ENCODE measurements at places on chromosomes 7 and 10. TPM values are rescaled to one million over a fixed set of nuclear protein-coding genes. Genes with fewer than 3 reads are reported as not detected.

The CPA5 gene
- total RNA-seq: 8.7 TPM

The MYH16 gene
- total RNA-seq: not detected

The CCDC7 gene
- 28.4 TPM for total RNA-seq

The PRSS37 gene
- not detected for total RNA-seq

The MSMB gene
- not detected for total RNA-seq

The EEPD1 gene
- total RNA-seq: 2.3 TPM

The EFCAB10 gene
- not detected for total RNA-seq

The CDK14 gene
- total RNA-seq: 0.94 TPM

DNA sequence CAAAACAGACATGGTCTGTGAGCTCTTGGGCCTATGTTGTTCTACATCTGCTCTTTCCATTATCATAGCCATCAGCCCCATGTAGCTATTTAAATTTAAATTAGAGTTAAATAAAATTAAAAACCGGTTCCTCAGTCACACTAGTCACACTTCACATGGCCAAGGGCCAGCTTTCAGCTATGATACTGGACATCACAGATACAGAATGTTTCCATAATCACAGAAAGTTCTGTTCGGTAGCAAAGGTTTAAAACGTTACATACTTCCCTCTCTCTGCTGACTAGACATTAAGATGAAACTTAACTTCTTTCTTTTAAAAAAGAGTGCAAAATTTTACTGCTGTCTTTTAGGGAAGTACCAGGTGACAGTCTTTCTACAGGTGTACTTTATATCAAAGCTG is 43.0 kb downstream of the SRPK2 start:
- DNase-seq: no peak

- no peak for DNase-seq
Observed at GRCh38 chr10:484441-484924, 205.0 kb downstream of the DIP2C start.

DNA sequence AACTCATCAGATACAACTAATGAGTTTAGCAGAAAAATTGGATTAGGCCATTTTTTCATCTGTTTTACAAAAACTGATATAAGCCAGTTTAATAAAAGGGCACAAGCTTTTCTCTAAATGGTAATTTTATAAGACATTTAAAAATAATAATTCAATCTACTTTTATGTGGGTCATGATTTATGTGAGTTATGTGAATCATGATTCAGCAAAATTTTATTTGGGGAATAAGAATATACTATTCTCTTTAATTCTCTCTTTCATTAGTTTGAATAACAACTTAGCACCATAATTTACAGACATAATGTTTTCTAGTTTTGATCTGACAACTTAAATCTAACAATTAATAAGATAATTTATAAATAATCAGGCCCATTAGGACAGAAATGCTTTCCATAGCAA is 63.8 kb upstream of the TEX47 start:
- DNase-seq: no peak

DNA sequence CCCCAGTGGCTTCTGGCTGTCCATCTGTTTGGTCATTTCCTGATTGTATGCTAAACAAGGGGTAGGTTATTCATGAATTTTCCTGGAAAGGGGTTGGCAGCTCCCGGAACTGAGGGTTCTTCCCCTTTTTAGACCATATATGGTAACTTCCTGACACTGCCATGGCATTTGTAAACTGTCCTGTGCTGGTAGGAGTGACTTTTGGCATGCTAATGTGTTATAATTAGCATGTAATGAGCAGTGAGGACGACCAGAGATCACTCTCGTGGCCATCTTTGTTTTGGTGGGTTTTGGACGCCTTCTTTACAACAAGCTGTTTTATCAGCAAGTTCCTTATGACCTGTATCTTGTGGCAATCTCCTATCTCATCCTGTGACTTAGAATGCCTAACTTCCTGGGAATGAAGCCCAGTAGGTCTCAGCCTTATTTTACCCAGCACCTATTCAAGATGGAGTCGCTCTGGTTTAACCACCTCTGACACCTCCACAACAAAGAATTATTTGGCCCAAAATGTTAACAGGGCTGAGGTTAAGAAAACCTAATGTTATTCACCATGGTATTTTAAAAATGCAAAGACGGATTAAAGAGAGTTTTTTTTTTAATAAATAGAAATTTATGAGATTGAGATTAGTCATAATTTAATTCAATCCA is 2.4 kb upstream of the PTN start:
- no peak for DNase-seq

GRCh38 chr10:61835069-61835945 is 66.2 kb upstream of the ARID5B start:
- DNase-seq: no peak

DNA sequence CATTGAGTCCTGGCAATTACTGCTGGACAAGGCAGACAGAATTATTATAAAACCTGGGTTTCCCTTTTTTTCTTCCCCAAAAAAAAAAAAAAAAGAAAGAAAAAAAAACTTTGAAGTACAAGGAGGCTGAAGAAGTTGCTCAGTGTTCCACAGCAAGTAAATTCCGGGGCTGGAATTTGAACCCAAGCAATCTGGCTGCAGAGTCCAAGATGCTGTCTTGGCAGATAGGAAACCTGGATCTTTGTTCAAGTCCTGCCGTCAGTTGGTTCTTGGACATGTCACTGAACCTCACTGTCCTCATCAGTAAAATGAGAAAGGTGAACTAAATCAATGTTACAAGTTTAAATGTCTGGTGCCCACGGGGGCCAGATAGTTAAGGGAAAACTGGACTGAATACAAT is 35.3 kb downstream of the ARID5B start:
- DNase-seq: no peak

DNA sequence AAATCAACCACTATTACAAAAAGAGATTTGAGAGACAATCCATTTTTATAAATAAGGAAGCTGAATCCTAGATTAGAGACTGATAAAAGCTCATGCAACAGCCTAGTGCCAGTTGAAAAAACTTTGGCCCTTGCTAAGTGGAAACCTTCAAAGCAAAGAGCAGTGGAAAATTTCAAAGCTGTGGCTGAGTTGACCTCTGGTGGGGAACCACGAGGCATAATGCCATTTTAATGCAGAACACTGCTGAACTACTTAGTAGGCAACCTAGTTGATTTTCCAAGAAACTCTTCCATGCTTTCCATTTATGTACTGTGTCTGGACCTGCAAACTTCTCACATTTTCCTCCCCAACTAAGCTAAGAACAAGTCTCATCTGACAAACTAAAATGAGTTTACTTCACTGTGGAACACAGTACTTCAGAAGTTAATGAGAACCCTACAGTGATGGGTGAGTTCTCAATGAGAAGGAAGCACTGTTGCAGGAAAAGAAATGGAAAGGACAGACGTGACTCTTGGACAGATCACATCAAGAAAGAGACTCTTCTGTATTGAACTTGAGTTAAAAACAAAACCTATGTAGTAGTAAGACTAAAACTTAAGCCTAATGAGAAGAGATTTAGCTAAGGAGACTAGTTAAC is 19.5 kb downstream of the FZD9 start:
- DNase-seq: no peak

- DNase-seq: no peak
Observed at GRCh38 chr10:17220652-17221100, 7.4 kb upstream of the VIM start.

DNA sequence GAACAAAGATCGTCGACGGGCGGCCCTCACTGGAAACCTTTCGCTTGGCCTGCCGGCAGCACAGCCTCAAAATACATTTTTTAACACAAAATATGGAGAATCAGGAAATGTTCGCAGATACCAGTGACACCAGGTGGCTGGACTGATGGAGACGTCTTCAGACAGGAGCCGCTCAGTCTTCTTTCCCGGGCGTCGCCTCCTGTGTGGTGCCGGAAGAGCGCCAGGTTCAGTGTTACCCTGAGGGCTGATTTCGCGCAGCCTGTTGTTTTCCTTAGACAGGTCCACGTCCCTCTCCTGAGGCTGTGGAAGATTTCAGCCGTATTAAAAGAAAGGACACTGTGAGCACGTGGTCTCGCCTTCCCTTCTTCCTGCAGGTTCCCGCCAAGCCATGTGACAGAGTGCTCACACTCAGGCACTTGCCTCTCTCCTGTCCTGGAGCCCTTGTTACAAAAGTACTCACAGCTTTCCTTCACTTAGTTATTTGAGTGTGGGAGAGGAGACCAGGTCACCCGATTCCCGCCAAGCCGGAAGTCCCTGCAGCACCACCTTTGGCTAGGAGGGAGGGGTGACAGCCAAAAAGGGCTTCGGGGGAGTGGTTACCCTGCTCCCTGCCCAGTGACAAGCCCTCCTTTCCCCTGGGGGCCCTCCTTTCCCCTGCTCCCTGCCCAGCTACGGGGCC is 21.7 kb upstream of the PWWP2B start:
- peak; percentile 22 for DNase-seq

DNA sequence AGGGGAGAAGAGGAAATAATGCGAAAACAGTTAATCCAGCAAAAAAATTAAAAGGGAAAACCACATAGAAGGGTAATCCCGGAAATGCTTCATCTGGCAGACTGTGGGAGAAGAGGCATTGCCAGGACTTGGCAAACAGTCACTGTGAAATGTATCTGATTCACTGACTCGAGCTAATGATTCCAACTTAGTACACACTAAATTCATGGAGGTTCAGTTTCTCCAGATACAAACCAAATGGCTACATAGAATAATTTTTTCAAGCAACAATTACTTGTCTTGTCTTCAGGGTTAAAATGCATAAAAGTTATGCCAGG is 36.4 kb downstream of the GDI2 start:
- no peak for DNase-seq

GRCh38 chr10:95792874-95793285 is 36.9 kb downstream of the ENTPD1 start:
- no peak for DNase-seq

GRCh38 chr7:74297516-74298233 is 8.5 kb downstream of the CLIP2 start:
- DNase-seq: no peak

GRCh38 chr7:134804351-134804750 is 24.9 kb downstream of the CALD1 start:
- no peak for DNase-seq

DNA sequence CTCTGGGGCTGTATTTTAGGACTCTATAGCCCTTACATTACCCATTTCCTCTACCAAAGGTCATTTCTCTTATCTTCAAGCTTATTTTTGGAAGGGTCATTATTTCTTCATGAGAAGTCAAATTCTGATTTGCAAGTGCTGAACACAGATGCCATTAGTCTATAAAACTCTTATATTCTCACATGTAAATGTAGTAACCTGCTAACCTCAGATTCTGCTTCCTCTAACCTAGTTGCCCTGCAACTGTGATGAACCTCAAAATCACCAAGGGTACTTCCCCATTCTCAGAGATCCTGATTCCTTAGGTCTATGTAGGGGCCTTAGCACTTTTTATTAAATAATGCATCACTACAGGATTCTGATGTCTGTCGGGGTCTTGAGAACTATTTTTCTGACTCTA is 6.3 kb downstream of the FAS start:
- no peak for DNase-seq

All from activated naive CD8-positive, alpha-beta T cell treated with anti-CD3 and anti-CD28 coated beads, Interleukin-2, amount 10 ng/mL, durations not matched to agents 7 days and 5 days (primary cell).